GM10248 (cell line): ENCODE measurements at places on chromosomes 6 and 20.
A peak's percentile ranks its signal among the peaks of the same experiment; 100 is the strongest.

- DNase-seq, result peak; percentile 40
Observed at GRCh38 chr6:13624871-13625288, 9.7 kb downstream of the NOL7 start.

DNA sequence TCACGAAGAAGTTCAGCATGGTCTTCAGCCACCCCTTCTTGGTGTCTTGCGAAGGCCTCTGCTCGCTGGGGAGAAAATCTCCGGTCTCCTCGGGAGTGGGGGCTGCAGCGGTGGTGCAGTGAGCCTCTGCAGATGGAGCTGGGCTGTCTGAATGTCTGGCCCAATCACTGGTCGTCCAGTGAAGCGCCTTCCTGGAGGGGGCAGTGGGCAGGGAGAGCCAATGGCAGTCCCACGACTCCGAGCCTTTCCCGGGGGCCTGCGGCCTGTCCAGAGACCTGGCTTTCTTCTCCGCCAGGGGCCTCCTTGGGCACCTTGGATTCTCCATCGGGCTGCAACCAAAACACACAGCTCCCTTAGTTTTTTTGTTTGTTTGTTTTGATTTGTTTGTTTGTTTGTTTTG is 6.3 kb downstream of the BNIP5 start:
- no peak for DNase-seq

- no peak for DNase-seq
Observed at GRCh38 chr6:36032261-36032660, 4.7 kb downstream of the MAPK14 start.

DNA sequence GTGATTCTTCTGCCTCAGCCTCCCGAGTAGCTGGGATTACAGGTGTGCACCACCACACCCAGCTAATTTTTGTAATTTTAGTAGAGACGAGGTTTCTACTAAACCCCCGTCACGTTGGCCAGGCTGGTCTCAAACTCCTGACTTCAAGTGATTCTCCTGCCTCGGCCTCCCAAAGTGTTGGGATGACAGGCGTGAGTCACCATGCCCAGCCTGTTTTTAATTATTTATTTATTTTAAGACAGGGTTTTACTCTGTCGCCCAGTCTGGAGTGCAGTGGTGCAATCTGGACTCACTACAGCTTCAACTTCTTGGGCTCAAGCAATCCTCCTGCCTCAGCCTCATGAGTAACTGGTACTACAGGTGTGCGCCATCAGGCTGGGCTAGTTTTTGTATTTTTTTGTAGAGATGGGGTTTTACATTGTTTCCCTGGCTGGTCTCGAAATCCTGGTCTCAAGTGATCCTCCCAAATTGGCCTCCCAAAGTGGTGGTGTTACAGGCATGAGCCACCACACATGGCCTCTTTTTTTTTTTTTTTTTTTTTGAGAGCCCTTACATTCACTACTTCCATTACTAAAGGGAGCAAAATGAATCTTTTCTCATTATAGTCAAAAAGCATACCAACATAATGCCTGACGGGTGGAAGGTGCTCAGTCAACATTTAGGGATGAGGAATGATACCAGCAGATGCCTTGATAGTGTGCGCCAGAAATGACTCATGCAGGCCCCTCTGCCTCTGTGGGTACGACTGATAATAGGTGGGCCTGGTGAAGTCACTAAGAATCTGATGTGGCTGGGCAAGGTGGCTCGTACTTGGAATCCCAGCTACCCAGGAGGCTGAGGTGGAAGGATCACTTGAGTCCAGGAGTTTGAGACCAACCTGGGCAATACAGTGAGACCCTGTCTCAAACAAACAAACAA is 17.8 kb upstream of the RALGAPB start:
- DNase-seq, result no peak

DNA sequence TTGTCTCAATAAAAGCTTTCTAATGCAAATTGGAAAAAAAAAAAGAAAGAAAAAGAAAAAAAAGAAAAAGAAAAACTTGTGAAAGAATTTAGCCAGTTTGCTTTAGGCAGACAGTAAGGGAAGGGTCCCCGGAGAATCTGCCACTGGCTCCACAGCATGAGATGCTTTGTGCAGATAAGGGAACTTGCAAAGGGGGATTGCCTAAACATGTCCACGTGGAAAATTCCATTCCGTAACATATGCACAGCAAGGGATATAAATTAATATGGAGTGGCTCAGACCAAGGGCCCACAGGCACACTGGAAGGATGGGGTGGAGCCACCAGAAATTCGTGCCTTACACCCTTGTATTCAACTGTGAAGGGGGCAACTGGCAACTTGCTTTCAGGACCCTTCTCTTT is 45.4 kb downstream of the MKKS start:
- no peak for DNase-seq

- DNase-seq, result no peak
Observed at GRCh38 chr6:169801396-169802160, 50.2 kb downstream of the ERMARD start.

DNA sequence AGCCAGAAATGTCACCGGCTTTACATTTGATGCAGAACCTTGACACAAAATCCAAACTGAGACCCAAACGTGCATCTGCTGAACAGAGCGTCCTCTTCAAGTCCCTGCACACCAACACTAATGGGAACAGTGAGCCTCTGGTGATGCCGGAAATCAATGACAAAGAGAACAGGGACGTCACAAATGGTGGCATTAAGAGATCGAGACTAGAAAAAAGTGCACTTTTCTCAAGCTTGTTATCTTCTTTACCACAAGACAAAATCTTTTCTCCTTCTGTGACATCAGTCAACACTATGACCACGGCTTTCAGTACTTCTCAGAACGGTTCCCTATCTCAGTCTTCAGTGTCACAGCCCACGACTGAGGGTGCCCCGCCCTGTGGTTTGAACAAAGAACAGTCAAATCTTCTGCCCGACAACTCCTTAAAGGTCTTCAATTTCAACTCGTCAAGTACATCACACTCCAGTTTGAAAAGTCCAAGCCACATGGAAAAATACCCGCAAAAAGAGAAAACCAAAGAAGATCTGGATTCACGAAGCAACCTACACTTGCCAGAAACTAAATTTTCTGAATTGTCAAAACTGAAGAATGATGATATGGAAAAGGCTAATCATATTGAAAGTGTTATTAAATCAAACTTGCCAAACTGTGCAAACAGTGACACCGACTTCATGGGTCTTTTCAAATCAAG is 108.4 kb downstream of the RTN4IP1 start:
- peak; percentile 71 for DNase-seq

DNA sequence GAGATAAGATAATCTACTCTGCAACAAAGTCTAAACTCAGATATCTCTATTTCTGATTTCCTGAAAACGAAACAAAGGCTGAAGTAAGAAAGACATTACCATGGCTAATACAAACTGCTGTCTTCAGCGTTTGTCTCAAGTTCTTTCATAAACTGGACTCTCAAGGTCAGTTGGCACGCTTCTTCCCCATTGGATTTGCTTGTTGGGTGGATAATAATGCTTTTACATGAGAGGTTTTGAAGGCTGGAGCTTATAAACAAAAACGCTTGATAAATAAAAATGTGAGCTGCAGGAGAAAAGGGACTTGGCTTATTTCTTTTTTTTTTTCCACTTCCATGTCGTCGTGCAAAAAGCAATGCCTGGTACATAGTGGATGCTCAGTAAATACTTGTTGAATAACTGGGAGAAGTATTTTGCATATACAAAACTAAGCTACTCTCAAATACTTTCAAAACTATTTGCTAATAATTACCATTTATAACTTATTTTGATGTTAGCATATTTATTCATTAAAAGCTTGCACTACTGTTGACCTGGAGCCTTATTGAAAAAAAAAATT is 65.7 kb upstream of the EEF1A1 start:
- DNase-seq, result no peak

DNA sequence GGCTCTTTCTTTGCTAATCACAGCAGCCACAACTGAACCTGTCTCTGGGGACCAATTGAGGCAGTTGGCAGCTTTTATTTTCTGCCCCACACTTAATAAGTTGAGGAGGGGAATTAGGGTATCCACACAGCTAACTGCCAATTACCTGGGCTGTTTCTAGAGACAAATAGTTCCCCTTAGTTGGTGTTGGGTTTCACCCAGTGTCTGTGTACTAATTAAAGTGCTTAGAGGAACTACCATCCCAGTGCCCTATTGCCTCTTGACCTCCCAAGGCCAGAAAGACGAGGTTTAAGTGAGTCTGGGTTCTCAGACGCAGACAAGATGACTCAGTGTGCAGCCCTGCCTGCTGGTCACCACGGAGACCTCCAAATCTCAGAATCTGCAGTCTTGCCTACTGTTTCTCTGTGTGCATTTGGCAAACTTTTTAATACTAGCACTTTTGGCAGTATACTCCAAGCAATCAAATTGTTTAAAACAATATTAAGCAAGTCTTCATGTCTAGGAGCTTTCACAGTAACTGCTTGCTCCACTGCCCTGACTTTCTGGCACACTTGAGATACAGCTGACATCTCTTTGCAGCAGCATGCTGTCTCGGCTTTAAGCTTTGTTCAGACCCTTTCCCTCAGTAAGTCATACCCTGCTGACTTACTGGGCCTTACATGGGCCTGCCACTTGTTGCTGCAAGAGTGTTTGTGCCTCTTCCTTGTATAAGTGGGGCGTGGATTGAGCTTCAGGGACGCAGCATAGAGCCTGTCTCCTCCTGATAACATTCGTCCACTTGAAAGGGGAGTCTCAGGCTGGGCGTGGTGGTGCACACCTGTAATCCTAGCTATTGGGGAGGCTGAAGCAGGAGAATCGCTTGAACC is 31.9 kb downstream of the STK35 start:
- DNase-seq, result no peak

GRCh38 chr6:159973951-159974350 is 5.1 kb downstream of the IGF2R start:
- no peak for DNase-seq

DNA sequence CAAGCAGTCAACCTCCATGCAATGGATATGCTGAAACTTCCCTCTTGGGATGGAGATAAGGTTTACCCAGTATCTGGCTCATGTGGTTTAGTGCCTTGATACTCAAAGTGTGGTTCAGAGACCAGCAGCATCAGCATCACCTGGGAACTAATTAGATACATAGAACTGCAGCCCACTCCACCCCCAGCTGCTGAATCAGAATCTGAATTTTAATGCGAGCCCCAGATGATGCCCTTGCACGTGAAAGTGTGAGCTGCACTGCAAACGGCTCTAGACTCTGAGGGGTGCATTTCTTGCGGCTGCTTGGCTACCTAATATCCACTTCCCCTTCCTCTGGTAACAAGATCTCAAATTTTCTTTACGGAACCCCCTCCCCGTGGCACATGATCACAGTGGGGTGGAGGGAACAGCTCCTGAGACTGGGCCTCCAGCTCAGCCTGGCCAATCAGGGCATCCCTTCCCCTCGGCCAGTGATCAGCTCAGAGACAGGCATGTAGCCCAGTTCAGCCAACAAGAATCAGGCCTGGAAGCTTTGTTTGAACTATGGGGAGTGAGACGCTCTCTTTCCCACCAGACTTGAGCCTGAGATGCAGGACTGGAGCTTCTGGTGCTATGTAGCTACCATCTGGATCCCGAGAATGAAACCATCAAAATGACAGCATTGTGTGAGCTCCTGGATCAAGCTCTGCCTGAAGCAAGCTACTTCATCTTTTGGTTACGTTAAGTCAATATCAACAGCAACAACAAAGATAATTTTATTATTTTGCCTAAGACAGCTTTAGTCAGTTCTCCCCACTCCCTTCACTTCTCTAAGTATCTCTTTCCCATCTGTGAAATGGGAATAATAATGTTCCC is 12.8 kb downstream of the KCNK15 start:
- DNase-seq, result no peak

GRCh38 chr20:257419-257818 is at the start of gene DEFB132:
Gene DEFB132, plus strand, starts transcription at chr20:257724. Its CDS starts 55 bp downstream, at chr20:257779.
- no peak for DNase-seq

GRCh38 chr6:157067507-157067906 is 255.8 kb downstream of the TMEM242 start:
- DNase-seq, result no peak

- DNase-seq, result no peak
Observed at GRCh38 chr6:144244688-144245087, 40.4 kb upstream of the UTRN start.

DNA sequence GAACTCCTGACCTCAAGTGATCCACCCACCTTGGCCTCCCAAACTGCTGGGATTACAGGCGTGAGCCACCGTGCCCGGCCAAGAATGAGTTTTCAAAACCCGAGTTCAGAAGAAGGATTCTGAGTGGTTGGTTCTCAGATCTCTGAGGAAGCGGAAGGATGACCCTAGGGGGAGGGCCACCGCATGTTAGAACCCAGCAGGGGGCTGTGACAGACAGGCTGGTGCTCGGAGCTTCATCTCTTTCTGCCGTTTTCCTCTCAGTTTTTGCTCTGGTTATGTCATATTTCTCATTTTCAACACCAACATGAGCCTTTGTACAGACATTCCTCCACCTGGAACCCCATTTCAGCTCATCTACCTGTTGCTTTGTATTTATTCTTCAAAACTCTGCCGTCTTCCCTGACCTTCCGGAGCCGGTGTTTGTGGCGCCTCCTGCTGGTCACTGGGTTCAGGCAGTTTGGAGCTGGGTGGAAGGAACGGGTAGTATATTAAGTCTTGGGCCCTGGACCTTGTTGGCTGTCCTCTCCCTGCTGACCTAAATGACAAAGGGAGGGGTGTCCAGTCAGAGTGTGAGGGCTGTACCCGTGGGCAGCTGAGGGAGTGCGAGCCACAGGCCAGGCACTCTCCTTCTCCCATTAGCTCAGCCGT is at the start of gene DEFB123:
Gene DEFB123 (plus strand): TSS at position 621 of the 648 bp plus-strand sequence. CDS start 67 bp downstream, outside the sequence.
- DNase-seq, result no peak

DNA sequence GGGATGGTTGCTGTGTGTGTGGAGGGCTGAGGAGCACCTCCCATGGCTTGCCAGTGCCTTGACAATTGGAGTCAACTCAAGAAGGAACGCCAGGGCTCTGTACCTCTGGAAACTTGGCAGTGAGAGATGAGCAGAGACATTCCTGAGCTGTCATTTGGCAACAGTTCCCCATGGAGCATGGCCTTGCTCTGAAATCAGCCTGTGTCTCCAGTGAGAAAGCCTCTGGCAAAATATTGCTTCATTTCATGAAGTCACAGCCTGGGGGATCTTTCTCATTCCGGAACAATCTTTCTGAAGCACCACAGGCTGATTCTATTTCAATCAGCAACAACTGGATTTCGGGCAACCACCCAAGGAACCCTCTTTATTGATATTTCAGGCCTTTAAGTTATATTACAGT is 52.2 kb upstream of the FNDC1 start:
- no peak for DNase-seq

DNA sequence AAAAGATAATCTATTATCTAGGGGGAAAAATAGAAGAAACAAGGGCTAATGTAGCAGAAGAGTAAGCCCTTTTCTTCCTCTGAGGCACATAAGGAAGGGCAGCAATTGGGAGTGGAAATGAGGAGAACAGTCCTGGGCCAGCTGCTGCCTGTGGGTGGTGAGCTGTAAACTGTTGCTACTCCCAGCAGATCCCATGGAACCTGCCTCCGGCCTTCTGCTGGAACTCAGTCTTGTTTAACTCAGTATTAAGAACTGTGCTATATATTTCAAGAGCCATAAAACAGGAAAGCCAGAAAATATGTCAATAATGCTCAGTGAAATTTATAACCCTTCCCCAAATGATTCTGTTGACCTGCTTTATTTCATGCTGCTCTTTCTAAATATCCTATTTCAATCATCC is 464.2 kb downstream of the COL12A1 start:
- no peak for DNase-seq
